H9 (cell line): ENCODE measurements at places on chromosomes 2 and 18. TPM values are rescaled to one million over a fixed set of nuclear protein-coding genes. Genes with fewer than 3 reads are reported as not detected.

PLGLB1 gene
- 0.97 and 1.2 TPM in 2 replicates for total RNA-seq

SERPINB4 gene
- 4.1 and 4.3 TPM in 2 replicates for total RNA-seq

MEP1B gene
- not detected in 2 replicates for total RNA-seq

FAM237A gene
- not detected in 2 replicates for total RNA-seq
